ENCODE measurements at places on chromosomes 12 and 14. TPM values are rescaled to one million over a fixed set of nuclear protein-coding genes. Genes with fewer than 3 reads are reported as not detected.

Gene DACT1
- 2.8 TPM for total RNA-seq

Gene CNIH1
- 56.1 TPM for total RNA-seq

- peak overlapping the region; percentile 41 for H3K27ac ChIP-seq
- H3K27me3 ChIP-seq: no peaks in the 10 kb centered on the region
- ATAC-seq: no peak
- H3K36me3 ChIP-seq: peaks cover 99% of the 10 kb centered on the region
Observed at GRCh38 chr14:34522496-34522895, 17.0 kb downstream of the EAPP start.

GRCh38 chr12:94073441-94074051 is 74.8 kb upstream of the PLXNC1 start:
- no peak overlapping the region for H3K4me3 ChIP-seq
- no peak overlapping the region for H3K27ac ChIP-seq
- peaks cover 16% of the 10 kb centered on the region for H3K4me1 ChIP-seq
- H3K36me3 ChIP-seq: no peaks in the 10 kb centered on the region
- ATAC-seq: no peak

GRCh38 chr14:31206536-31207286 is 882 bp downstream of the HECTD1 start:
- H3K27me3 ChIP-seq: no peaks in the 10 kb centered on the region
- peaks cover 55% of the 10 kb centered on the region for H3K36me3 ChIP-seq
- peak overlapping the region; percentile 98 for H3K4me3 ChIP-seq

GRCh38 chr12:65308601-65309071 is 30.2 kb downstream of the MSRB3 start:
- H3K4me1 ChIP-seq: no peaks in the 10 kb centered on the region
- no peak overlapping the region for H3K27ac ChIP-seq
- ATAC-seq: no peak
- H3K36me3 ChIP-seq: no peaks in the 10 kb centered on the region
- peaks cover 20% of the 10 kb centered on the region for H3K27me3 ChIP-seq
- H3K4me3 ChIP-seq: no peak overlapping the region

GRCh38 chr12:102811110-102811737 is 105.8 kb downstream of the PAH start:
- H3K4me1 ChIP-seq: no peaks in the 10 kb centered on the region
- no peaks in the 10 kb centered on the region for H3K36me3 ChIP-seq
- no peak overlapping the region for H3K4me3 ChIP-seq
- no peak overlapping the region for H3K27ac ChIP-seq
- no peak for ATAC-seq

Measured in activated T-helper 17 cell treated with anti-CD3 and anti-CD28 coated beads, Interleukin-2, amount 50 U/mL, for 72 hours (primary cell).